ENCODE measurements at places on chromosomes 11 and 22.

- DNase-seq: no peak
Measured at GRCh38 chr11:9755561-9756185, 91.8 kb downstream of the SWAP70 start.

GRCh38 chr11:48050304-48050703 is 69.9 kb downstream of the PTPRJ start:
- DNase-seq: no peak

DNA sequence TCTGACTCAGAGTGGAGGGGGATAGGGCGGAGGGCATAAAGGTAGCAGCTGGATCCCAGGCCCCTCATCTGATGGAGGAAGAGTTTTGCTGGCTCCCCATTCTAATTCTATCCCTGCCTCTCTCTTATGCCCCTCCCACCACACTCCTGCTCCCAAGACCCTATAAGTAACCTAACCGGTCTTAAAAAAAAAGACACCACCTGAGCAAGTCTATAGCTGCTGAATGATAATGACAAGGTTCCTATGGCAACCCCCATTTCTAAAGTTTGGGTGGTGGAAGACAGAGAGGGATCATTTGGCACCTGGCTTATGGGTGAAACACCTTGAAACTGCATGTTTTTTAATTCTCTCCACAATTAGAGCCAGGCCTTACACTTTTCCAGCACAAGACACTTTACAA is 69.6 kb downstream of the LARGE1 start:
- DNase-seq: no peak

GRCh38 chr11:65506290-65506771 is 7.5 kb downstream of the MALAT1 start:
- no peak for DNase-seq

GRCh38 chr22:29693671-29694070 is 26.1 kb upstream of the CABP7 start:
- no peak for DNase-seq

- no peak for DNase-seq
Measured at GRCh38 chr22:24433828-24434470, 6.5 kb downstream of the ADORA2A start.

DNA sequence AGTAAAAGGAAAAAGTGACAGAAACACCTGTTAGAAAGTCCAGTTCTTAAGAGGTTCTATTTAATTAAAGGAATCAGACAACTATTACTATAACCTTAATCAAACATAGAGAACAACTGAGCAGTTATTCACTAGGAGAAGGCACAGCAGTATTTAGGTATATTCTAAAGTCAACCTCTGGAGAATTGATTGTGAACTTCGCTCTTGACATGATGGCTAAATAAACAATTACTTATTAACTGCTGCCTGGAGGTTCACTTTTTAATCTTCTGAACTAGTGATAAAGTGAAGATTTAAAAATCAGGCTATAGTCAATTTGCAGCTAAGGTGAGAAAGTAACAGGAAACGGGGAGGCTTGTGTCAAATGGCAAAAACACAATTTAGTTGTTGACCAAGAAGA is 557.3 kb downstream of the FAM181B start:
- DNase-seq: no peak

DNA sequence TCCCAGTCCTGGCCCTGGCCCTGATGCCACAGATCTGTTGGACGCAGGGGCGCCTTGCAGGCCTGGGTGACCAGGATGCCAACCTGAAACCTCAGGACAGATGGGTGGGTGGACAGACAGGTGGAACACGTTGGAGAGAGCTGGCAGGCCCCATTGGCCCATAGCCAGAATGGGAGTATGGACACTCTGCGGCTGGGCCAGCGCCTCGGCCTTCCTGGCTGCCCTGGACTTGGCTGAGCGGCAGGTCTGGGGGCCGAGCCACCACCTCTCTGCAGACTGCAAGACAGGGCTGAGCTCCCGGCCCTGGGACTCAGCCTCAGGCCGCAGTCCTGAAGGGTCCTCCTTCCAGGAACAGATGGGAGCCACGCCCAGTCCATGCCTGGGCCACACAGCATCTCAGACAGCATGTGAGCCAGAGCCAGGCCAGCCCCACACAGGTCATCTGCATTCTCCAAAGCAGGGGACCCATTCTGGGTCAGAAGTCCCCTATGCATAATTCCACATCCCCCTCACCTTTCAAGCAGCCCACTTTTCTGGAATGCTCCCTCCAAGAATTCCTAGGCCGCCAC is 14.1 kb downstream of the WNT7B start:
- no peak for DNase-seq

DNA sequence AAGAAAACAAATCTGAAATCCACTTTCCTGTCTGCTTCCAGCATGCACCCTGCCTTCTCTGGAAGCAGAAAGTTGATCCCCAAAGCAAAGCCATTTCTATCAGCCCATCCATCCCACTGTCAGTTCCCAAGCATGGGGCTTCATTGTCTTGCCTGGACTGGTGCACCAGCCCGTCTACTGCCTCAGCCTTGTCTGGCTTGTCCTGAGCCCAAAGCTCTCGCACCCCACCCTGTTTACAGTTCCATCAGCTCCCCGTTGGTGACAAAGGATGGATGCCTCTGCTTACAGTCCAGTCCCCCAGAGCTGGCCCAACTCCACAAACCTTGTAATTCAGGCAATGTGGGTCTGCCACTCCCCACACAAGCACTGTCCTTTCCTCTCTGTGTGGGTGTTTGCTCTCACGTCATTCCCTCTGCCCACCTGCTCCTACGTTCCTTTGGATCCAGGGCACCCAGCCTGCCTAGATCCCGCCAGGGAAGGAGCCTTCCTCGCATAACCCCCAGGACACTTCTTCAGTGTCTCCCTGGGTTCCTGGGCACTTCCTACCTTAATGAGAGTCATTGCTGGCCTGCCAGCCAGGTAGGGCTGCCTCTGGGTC is 38.8 kb downstream of the FBLN1 start:
- DNase-seq: no peak

DNA sequence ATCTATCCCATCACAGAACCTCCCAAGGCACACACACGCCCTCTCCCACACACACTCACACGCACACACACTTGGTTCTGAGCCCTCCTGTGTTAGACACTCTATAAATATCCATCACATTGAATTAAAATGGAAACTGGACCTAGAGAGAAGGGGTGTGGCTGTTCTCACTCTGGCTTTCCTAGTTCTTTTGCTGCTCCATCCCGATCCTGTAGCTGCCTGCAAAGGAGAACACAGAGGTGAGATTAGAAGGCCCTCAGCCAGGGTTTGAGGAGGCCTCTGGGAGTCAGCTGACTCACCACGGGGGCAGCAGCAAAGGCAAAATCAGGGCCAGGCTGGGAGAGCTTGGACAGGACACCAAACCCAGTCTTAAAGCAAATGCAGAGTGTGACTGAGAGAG is 192.3 kb upstream of the CADM1 start:
- no peak for DNase-seq

GRCh38 chr22:26194877-26195276 is 25.6 kb downstream of the SEZ6L start:
- DNase-seq: no peak

GRCh38 chr11:80024119-80024518 is 583.3 kb upstream of the TENM4 start:
- no peak for DNase-seq

- no peak for DNase-seq
Measured at GRCh38 chr11:88404932-88405710, 67.6 kb upstream of the CTSC start.

DNA sequence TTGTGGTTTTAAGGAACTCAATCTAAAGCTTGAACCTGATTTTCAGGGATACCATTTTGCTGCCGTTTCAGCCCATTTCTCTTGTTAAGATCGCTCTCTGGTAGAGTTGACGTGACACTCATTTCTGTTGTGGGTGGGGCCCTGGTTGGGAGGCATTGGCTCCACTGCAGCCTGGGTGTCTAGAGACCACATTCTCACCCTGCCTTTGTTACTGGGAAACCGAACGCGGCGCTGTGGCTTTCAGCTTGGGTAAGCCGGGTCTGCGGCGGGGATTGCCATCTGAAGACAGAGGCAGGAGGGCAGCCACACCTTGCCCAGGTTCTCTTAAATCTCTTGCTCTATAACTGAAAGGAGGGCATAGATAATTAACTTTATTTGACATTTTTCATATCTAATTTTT is 3.2 kb downstream of the EHF start:
- DNase-seq: peak; percentile 15

GRCh38 chr11:72947229-72947628 is 133.0 kb downstream of the ATG16L2 start:
- no peak for DNase-seq

DNA sequence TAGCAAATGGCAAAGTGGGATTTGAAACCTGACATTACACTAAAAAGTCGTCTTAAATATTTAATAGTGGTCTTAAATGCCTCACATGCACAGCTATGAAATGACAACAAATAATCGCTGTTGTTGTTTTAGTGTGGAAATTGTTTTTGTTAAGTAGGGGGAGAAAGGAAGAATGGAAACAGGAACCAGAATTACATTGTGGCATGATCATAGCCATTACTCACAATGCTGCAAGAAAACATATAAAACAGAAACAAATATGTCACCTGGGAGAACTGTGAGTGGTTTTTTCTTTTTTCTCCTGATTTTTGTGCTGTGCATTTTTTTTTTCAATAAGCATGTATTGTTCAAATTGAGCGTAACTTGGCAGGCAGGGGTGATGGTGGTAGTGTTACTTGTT is 22.9 kb downstream of the FAM76B start:
- DNase-seq: no peak

DNA sequence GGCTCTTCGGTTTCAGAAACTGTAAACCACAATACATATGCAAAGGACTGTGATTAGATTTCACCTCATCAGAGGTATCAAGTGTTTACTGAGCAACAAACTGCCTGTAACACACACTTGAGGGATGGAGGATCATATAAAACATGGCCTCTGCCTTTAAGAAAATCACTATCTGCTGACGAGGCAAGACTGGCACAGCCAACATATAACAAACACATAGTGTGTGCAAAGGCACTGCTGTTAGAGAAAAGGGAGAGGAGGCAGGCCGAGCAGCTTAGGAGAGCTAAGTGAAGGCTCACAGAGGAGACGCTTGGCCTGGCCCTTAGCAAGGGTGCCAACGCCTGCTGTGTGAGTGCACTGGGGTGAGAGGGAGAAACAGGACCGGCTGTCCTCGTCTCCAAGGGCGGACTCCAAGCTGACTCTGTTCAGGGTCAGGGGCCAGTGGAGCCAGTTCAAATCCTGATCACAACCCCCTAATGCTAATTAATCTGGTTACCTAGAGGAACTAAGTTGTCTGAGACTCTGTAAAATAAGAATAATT is 48.2 kb downstream of the LRFN4 start:
- no peak for DNase-seq
